Skeletal muscle cell (primary cell): ENCODE measurements at places on chromosomes 3 and 15.
A peak's percentile ranks its signal among the peaks of the same experiment; 100 is the strongest.

GRCh38 chr15:98375513-98376340, 272.6 kb upstream of the IGF1R start:
- no peak for DNase-seq

DNA sequence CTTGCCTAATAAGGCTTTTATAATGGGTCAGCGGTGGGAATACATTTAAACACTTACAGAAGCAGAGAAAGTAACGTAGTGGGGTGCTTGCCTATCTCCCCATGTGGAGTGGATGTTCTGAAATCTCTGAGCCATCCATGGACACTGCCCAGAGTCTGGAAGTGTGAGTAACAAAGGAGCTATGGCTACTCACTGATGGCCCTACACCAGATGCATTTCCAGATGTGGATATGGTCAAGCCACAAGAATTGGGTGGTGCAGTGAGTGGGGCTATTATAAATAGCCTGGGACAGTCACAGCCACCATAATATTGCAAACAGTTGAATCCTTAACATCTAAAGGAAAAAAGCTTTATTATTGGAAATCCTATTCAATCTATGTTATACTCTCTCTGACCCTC, 96.6 kb downstream of the CGNL1 start:
- no peak for DNase-seq

DNA sequence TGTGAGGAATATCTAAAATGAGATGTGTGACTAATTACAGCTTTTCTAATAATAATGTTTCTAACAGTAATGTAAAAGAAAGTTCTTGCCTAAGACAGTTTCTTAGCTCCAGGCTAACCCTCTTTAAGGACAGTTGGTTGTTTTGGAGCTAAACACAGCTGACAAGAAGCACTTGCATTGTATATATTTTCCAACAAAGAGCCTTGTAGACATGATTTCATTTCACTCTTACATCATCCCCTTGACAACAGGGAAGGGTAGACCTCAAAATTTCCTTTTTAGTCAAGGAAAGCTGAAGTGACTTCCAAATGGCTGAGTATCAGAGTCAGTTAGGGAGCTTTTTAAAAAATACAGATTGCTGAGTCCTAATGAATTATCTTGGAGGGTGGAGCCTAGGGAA, 4.1 kb downstream of the ARID3B start:
- DNase-seq = no peak

DNA sequence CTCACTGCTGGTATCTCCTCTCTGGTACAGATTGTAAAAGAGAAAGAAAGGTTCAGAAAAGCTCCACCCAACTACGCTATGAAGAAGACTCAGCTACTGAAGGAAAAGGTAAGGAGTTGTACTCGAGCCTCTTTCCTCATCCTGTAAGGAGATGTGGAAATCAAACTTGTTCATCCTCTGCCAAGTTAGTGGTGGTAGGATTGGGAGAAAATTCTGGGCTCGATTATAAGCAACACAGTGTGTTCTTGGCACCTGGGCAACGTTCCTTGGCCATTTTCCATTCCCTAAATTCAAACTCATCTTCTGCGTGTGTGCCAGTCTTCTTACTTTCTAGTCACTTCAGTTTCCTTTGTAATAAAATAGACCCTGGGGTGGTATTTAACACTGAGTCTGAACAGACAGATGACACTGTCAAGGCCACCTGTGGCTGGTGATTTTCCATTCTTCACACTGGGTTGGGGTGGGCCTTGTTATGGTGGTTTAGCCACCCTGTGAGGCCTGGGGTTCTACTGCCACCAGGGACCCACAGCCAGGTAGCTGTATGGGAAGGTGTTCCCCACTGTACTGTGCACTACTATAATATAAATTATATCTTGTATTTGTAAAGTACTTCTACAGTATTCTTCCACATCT, 17.1 kb upstream of the ITPKA start:
- peak; percentile 14 for DNase-seq

GRCh38 chr3:109081746-109082510, 36.0 kb downstream of the MORC1 start:
- DNase-seq = peak; percentile 6

GRCh38 chr3:127535901-127536829, 54.4 kb downstream of the TPRA1 start:
- DNase-seq = no peak

GRCh38 chr3:146581080-146581601, 24.0 kb downstream of the PLSCR5 start:
- no peak for DNase-seq

DNA sequence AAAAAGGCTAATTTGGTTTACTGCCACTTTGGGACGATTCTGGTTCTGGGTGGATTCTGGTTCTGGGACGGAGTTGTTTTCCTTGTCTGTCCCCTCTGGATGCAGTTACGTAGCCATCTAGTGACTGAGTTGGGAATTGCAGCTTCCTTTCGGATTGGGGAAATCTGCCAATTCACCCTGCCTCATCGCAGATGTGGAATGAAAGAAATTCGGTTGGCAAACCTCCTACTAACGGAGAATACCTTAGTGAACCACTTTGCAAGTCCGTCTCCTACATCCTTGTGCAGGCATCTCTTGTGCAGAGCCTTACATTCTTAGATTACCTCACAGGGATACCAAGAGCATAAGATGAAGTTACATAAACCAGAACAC, 31.5 kb upstream of the AP4E1 start:
- DNase-seq = peak; percentile 72

GRCh38 chr3:172129850-172130716, 90.7 kb downstream of the FNDC3B start:
- DNase-seq = peak; percentile 98

- DNase-seq = peak; percentile 54
These were observed 63.1 kb downstream of the IFT57 start for GRCh38 chr3:108159105-108159504.

GRCh38 chr3:50164984-50165909, 10.1 kb downstream of the SEMA3F start:
- DNase-seq = no peak

DNA sequence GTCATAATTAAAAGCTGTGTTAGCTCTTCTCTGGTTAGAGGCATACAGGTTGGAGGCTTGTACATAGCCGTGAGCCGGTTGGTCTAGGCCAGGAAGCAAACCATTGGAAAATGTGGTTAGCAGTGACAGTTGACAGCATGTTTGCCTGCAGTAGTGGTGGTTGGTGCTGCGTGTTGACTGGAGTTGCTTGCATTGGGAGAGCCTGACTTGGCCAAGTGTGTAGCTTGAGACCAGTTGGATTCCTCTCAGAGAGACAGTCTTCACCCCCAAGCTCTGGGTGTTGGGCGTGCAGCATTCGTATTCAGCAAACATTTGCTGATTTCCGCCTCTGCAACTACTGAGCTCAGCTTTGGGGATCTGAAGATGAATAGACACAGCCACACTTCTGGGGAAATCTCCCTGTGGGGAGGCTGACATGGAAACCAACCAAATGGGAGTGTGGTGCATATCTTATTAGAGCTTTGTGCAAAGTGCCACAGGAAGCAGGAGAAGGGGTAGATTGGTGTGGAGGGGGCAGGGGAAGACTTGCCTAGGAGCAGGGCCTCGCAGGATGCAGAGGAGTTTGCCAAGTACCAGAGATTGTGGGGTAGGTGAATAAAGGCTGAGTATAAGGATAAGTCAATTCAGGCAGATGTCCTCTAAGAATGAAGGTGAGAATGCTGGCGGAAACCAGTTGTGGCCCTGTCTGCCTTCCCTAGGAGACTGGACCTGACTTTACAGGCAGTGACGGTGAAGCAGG, 83.5 kb downstream of the IGF1R start:
- DNase-seq = no peak

DNA sequence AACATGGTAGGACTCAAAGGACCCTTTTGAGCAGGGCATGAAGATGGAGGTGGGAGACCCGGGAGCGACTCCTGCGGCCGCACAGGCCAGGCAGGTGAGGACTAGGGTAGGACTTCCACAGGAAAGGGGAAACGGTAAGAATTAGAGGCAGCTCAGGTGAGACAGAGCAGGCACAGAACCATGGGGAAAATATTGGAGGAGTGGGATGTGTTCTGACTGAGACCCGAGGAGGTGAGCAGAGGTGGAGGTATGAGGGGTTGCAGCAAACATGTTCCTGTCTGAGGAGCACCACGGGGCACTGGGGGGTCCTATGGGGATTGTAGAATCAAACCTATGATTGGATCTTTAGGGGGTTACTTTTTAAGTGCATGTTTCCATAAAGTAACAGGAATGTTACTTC, 1.4 kb upstream of the ISG20 start:
- no peak for DNase-seq

GRCh38 chr3:49024449-49024848, 2.5 kb downstream of the NDUFAF3 start:
- DNase-seq = no peak

- DNase-seq = no peak
These were observed 448.8 kb downstream of the GRM7 start for GRCh38 chr3:7309641-7310102.

- DNase-seq = no peak
These were observed 2.0 kb downstream of the LYSMD2 start for GRCh38 chr15:51735228-51736010.

DNA sequence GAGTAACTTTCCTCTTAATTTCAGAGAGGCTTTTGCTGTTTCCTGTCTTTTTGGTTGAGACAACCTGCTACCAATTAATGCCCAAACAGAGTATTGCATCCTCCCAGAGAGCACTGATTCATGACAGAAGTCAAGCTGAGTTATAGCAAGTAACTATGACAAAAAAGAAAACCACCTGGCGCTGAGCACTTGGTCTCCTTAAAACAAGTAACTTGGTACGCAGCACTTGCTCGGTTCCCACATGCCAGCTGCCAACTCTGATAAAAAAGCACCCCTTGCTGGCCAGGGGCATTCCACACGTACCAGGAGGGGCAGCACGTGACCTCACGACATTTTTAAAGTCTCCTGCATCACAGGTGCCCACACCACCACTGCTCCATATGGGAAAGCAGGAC, 13.5 kb upstream of the MYO5C start:
- DNase-seq = no peak

- no peak for DNase-seq
These were observed 54.6 kb downstream of the CAPN3 start for GRCh38 chr15:42413920-42414319.

DNA sequence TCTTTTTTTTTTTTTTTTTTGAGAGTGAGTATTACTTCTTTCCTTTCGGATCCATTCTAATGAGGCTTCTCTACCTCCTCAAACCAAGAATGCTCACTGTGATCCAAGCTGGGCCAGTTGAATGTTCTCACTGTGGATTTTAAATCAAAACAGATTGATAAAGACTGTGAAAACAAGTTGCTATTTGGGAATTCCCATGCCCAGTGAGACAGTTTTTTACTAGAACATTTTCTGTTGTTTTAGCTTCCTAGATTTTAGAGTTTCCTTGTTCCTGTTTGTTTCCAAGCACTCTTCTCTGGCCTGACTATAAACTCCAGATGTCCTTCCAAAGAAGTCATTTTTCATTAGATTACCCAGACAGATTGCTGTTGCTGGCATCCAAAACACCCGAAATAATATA, 60.1 kb upstream of the GALNT15 start:
- no peak for DNase-seq

- DNase-seq = no peak
These were observed 3.9 kb downstream of the MST1R start for GRCh38 chr3:49899815-49900214.

- DNase-seq = no peak
These were observed 691 bp upstream of the HDGFL3 start for GRCh38 chr15:83208367-83208661.
